Epithelial cell of proximal tubule (primary cell): ENCODE measurements at places on chromosomes 3 and 15. TPM values are rescaled to one million over a fixed set of nuclear protein-coding genes. Genes with fewer than 3 reads are reported as not detected.

CACNA2D3 gene
- total RNA-seq = 0.14 and 1.3 TPM in 2 replicates

KBTBD8 gene
- 0.69 and 1.8 TPM in 2 replicates for total RNA-seq

DCLK3 gene
- 0.06 and 0.07 TPM in 2 replicates for total RNA-seq

SLC28A2 gene
- total RNA-seq = not detected in 2 replicates

ATP13A5 gene
- total RNA-seq = not detected in 2 replicates

GOLGA6L9 gene
- total RNA-seq = 0.72 and 2.5 TPM in 2 replicates

SH3GL3 gene
- 0.92 and 1.0 TPM in 2 replicates for total RNA-seq

OXTR gene
- total RNA-seq = 5.9 and 8.4 TPM in 2 replicates

FOXB1 gene
- total RNA-seq = not detected in 2 replicates
